Stimulated activated CD8-positive, alpha-beta memory T cell treated with anti-CD3 and anti-CD28 coated beads, Interleukin-12 subunit alpha, Interleukin-12 subunit beta, amount 100 ng/mL, for 4 hours (primary cell): ENCODE measurements at places on chromosomes 3 and 15.
A peak's percentile ranks its signal among the peaks of the same experiment; 100 is the strongest.

DNA sequence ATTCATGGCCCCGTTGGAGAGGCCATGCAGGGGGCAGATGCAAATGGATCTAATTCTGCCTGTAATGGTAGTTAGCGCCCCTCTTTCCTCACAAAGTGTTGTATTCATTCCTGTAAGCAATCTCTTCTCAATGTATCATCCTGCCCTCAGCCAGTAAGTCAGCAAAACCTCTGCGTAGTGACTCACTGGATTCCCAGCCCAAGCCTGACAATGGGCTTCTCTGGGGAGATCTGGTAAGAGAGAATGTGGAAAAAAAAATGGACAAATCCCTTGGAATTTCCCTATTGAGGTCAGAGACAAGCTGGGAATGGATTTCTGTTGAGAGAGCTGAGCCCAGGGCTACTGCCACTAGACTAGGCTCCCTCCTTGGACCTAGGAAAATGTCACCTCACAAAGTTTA lies 25.4 kb downstream of the ADPGK start:
- no peak for DNase-seq

DNA sequence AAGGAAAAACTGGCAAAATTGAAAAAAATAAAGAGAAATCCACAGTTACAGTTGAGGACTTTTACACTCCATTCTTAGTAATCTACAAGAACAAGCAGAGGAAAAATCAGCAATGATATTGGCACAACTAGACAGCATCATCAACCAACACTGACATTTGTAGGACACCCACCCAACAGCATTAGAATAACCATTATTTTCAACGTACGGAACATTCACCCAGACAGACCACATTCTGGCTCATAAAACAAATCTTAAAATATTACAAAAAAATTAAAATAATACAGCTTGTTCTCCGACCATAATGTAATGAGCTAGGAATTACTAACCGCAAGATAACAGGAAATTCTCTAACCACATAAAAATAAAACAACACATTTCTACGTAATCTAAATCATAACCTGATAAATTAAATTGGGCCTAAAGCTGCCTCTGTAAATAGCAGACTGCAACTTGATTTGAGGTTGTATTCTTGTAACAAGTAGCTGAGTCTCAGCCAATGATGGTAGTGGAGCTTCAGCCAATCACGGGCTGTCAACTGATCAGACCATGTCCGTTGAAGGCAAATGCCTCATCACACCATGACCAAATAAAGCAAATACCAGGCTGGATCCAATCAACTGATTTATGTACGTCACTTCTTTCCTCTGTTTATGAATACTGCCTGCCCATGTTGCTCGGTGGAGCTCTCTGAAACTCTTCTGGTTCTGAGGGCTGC lies 9.2 kb downstream of the PLSCR4 start:
- no peak for DNase-seq

GRCh38 chr15:49492830-49493229 lies 69.8 kb downstream of the FGF7 start:
- DNase-seq: no peak

- DNase-seq: no peak
Observed at GRCh38 chr3:26229801-26230200, 392.8 kb upstream of the LRRC3B start.

GRCh38 chr3:18066899-18067582 lies 324.6 kb upstream of the TBC1D5 start:
- no peak for DNase-seq

DNA sequence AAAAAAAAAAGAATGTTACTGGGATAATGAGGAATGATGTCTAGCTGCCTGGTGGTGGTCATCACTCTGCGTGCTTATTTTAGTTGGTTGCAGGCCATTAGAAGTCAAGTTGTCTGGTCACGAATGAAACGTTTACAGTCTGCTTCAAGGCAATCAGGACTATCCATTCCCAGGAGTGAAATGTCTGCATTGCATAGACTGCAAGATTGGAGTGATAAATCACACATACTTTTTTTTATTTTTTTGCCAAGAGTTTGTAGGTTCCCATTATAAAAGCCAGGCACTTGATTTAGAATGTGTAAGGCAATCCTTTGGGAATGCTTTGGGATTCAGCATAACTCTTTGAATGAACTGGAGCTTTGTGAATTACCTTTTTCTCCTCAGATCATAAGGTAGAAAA lies 132.3 kb downstream of the STAC start:
- no peak for DNase-seq

DNA sequence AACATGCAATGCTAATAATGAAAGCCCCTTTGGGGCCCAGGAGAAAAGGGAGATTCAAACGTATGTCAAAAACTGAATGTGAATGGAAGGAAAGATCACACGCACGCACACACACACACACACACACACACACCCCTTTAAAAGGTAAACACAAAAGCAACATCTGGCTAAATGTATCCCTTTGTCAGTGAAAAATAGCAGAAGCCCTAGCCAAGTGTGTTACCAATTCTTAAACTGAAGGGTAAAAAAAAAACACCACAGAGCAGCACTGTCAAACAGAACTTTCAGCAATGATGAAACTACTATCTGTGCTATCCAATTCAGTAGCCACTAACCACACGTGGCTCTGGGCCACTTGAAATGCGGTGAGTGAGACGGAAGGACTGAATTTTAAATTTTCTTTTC lies 4.9 kb downstream of the RFTN1 start:
- no peak for DNase-seq

GRCh38 chr15:61115241-61115640 lies 113.9 kb downstream of the RORA start:
- no peak for DNase-seq

DNA sequence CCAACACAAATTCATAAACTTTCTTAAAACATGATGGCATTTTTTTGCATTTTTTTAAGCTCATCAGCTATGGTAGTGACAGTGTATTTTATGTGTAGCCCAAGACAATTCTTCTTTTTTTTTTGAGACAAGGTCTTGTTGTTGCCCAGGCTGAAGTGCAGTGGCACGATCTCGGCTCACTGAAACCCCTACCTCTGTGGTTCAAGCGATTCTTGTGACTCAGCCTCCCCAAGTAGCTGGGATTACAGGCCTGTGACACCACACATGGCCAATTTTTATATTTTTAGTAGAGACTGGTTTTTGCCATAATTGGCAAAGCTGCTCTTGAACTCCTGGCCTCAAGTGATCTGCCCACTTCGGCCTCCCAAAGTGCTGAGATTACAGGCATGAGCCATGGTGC lies 17.3 kb upstream of the USP50 start:
- no peak for DNase-seq

GRCh38 chr3:119781330-119782198 lies at the start of gene NR1I2:
Gene NR1I2 (plus strand): TSS chr3:119782101.
- no peak for DNase-seq

- DNase-seq: no peak
Observed at GRCh38 chr3:42490243-42490642, 12.2 kb upstream of the VIPR1 start.

GRCh38 chr3:11288786-11289637 lies 16.8 kb downstream of the ATG7 start:
- DNase-seq: no peak

DNA sequence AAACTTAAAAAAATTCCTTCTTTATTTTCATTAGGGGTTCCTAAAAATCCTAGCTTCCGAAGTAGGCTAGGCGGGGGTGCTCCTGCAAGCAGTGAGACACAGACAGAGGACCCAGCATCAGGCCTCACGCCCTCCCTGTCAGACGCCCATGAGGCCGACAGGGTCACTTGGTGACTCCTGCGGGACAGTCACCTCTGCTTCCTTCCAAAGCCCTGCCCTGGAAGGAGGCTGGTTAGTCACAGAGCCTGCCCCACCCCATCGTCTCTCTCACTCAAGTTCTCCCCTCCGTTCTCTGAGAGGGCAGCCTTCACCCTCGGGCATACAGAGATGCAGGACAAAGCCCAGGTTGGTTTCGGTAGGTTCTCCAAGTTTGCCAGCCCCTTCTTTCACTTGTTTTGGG lies 38.6 kb downstream of the EHD4 start:
- DNase-seq: no peak

GRCh38 chr3:122770521-122771202 lies 23.0 kb downstream of the HSPBAP1 start:
- no peak for DNase-seq

GRCh38 chr15:51736751-51737521 lies 519 bp downstream of the LYSMD2 start:
- peak; percentile 36 for DNase-seq

GRCh38 chr15:30919877-30920550 lies 16.3 kb downstream of the FAN1 start:
- DNase-seq: no peak

DNA sequence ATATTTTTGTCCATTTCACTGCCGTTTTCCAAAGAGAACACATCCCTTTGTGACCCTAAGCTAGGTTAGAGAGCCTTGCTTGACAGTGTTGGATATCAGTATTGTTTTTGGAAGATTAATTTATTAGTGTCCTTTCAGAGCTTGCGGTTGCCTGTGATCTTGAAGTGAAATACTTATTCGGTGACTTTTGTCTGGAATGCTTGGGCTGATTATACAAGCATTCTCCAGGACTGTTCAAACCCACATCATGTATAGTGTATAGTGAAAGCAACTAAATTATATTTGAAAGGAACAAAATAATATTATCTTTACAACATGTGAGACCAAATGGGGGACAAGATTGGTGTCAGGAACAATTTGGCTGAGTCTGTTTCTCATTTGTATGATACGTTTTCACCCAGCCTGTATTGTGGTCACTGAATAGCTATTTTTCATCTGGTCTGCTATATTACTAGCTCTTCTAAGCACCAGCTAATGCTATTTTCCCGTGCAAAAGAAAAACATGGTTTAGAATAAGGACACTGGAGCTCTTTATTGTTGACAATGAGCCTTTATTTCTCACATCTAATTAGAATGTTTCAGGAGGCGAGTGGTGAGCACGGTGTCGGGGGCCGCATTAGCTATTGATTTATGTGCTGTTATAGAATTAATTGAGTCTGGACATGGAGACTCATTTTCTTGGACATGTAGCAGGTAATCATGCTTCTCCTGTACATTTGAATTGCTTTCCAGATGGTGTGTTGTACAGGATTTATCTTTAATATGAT lies 158.1 kb downstream of the APBA2 start:
- DNase-seq: no peak

DNA sequence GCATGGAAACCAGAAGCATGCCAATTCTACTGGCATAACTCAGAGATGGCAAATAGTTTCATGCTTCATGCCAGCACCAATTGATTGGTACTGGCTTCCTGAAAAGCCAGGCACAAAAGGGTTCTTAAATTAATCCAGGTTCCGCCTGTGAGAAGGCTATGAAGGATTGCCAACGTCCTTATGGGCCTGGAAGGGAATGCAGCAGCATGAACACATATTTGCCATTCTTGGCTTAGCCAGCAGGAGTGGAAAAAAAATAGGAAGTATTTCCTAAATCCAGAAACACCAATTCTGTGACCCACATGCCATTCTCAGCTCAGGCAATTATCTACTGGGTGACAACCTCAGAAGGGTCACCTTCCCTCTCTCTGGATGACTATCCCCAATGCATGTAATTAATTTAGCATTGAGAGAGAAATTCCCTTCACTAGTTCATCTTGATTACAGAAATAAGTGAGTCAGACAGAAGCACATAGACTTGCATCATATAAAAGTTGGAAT lies 36.0 kb downstream of the ADAMTS9 start:
- no peak for DNase-seq

- no peak for DNase-seq
Observed at GRCh38 chr3:111917300-111917699, 58.2 kb downstream of the PHLDB2 start.

- DNase-seq: no peak
Observed at GRCh38 chr15:52200831-52201365, 9.7 kb upstream of the GNB5 start.

DNA sequence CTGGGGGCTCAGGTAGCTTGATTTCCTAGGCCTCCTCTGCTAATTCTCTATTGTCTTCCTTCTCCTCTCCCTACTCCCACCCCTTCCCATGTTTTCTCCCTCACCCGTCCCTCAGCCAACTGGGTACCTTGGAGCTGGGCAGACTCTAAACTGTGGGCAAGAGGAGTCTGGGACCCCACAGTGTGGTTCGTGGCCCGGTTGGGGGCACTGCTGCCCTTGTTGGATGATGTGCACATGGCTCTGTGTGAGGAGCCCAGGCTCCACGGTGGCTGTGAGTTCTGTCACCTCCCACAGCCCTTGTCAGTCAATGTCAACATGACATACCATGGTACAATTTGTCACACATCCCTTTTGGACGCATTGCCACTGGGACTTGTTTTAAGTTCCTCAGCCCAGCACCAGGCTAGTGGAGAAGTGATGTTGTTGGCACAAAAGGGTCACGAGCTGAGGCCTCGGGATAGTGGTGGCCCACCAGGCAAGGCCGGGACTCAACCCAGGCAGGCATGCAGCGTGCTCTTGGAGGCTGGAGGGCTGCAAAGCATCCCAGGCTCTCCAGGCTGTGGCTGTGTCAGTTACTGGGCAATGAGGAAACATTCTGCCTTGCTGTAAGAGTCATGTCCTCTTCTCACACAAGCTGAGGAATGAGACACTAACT lies 142.3 kb downstream of the TLE3 start:
- DNase-seq: no peak

DNA sequence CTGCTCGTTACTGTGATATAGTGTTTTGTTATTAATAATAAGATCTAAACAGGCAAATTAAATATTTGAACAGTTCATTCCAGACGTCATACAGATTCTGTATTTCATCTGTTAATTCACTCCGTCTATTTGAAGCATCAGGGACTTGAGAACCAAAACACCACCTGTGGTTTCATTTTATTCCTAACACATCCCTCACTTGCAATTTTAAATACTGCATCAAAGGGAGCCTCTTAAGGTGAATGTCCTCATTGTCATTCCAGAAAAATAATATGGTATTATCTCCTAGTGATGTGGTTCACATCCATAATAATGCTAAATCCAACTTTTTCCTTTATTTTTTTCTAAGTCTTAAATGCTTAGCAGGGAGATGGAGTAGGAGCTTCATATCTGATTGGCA lies 1390.9 kb upstream of the CADM2 start:
- DNase-seq: no peak
